ENCODE measurements at places on chromosomes 3 and 15. TPM values are rescaled to one million over a fixed set of nuclear protein-coding genes. Genes with fewer than 3 reads are reported as not detected.

DNA sequence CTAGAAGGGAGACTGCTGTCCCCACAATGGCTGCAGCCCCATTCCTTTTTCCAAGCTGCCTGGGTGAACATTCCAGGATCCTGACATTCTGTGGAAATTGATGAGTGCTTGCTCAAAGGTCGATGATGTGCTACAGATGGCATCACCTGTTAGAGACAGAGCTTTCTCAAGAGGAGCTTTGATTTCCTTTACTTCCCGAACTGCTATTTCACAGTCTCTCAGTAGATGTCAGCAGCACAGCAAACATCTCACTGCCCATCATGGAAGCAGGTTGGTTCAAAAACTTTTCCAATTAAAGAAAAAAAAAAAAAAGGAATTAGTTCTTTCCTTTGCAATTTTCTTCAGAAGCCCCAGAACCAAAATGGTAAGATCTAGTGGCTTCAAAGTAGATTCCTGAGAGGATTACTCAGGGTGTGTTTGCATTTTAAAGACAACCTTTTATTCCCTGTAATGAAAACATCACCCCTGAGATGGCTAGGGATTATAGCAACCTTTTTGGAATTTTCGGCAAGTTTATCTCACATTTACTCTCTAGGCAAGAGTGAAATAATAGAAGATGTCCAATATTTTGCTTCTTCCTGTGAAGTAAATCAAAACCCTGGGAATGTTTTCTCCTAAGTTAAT is 44.8 kb downstream of the POLR2M start:
- no peak for ATAC-seq

DNA sequence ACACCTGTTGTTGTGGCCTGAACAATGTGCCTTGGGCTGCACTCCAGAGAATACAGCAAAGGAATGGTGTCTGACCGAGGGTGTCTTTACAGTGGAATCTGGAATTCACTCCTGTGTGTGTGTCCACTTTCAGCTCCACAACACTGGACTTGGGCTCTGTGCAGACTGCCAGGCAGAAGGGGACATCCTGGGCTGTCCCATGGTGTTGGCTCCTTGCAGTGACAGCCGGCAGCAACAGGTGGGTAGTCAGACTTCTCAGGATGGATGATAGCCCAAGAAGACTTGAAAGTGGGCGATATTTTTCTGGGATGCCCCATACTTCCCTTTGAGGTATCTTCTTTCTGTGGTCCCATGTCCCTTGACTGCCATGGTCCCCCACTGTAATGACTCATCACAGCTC is 45.0 kb downstream of the DPH3 start:
- ATAC-seq: no peak

- ATAC-seq: peak; percentile 84
Measured at GRCh38 chr15:89665449-89666181, 10.3 kb upstream of the KIF7 start.

DNA sequence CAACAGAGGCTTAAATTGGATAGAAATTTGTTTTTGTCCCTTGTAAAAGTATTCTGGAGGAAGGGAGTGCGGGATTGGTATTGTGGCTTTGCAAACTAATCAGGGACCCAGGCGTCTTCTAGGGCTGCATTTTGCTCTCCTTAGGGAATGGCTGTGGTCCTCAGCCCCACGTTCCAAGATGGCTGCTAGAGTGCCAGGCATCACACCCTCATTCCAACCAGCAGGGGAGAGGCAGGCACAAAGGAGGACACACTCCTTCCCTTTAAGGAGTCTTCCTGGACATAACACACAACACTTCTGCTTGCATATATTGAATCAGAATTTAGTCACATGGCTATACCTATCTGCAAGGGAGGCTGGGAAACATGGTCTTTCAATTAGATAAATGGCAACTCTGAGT is 174.5 kb upstream of the LYSMD4 start:
- ATAC-seq: no peak

The HYAL1 gene
- total RNA-seq: 5.3 TPM

DNA sequence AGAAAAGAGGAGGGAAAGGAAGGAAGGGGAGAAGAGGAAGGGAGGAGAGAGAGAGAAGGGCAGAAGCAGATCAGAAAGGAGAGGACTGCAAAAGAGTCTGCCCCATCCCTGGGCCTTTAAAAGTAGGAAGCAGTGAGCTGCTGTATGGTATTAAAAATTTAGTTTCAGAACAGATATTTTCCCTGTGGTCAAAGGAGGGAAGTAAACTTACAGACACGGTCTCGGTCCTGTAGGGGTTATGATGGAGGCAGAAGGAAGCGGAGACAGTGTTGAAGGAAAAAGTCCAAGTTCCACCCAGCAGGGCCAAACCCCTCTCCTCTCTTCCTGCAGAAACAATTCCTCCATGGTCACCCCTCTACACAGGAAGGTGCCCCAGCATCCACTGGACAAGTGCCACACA is 122.0 kb upstream of the PROK2 start:
- ATAC-seq: no peak

The SCG5 gene
- 4.8 TPM for total RNA-seq

- no peak for ATAC-seq
Measured at GRCh38 chr15:99496302-99496629, 69.5 kb upstream of the MEF2A start.

- peak; percentile 75 for ATAC-seq
Measured at GRCh38 chr3:29324180-29324651, 43.3 kb downstream of the RBMS3 start.

The LNP1 gene
- 3.5 TPM for total RNA-seq

The TF gene
- 12.5 TPM for total RNA-seq

DNA sequence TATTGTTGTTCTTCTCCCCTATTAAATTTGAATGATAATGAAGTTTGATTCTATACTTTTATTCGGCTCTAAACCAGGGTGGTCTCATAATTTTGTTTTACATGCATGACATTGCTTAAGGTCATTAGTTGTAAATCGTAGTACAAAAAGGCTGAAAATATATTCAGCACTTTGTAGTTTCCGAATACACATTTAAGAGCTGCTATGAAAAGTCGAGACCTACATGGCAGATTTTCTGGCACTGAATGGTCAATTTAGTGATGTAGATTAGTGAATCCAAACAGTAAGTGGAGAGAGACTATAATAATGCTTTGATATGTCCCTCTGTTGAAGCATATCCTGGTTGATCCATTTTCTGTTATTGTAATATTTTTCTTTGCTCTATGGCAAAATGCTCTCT is 254.0 kb upstream of the SOX2 start:
- ATAC-seq: no peak

DNA sequence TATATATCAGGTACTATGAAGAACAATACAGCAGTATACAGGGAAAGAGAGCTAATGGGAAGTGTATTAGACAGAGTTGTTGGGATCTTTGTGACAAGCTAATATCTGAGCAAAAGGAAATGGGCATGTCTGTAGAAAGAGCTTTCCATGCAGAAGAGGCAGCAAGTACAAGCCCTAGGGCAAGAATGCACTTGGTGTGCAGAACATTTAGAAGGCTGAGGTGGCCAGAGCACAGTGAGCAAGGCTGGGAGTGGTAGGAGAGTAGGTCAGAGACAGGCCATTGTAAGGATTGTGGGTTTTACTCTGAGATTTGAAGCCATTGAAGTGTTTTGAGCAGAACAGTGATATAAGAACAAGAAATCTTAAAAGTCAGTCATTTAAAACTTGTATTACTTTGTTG is 353.9 kb upstream of the TGFBR2 start:
- ATAC-seq: no peak

DNA sequence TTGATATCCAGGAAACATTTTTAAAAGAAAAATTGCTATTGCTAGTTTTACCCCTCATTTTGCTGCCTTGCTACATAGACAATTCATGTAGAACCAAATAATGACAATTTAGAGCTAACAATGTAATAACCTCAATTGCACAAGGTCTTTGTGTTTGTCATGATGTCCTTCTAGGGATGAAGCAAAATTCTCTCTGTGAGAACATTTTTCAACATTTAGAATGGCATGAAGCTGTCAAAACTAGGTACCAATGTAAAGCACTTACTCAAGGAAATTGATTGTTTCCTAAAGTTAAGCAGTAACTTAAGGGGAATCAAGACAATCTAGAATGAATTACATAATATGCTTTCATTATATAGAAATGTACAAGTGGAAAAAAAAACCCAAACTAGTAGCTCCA is 7.9 kb upstream of the FGF7 start:
- ATAC-seq: no peak

The COLQ gene
- total RNA-seq: 2.0 TPM

DNA sequence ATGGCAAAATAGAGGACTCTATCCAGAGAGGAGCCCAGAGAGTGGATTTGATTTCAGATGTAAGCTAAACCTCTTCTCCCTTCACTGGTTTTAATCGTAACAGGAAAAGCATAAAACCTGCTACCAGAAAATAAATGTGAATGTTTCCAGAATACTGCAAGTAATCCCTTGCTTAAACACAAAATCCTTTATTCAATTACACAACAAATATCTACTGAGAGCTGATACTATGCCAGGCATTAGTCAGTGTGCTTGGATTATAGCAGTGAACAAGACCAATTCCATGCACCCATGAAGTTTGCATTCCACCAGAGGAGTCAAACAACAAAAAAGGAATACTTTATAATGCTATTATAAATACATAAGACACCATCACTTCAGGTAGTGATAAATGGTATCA is 15.1 kb downstream of the AVEN start:
- no peak for ATAC-seq

The RNF111 gene
- total RNA-seq: 19.0 TPM

DNA sequence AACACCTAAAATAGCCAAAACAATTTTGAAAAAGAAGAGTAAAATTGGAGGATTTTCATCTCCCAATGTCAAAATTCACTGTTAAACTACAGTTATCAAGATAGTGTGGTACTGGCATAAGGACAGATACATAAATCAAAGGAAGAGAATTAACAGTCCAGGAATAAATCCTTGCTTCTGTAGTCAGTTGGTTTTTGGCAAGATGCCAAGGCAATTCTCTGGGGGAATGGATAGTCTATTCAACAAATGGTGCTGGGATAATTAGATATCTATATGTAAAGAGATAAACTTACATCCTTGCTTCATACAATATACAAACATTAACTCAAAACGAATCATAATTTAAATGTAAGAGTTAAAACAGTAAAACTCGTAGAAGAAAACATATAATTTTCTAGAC is 57.9 kb upstream of the SELENOK start:
- no peak for ATAC-seq

DNA sequence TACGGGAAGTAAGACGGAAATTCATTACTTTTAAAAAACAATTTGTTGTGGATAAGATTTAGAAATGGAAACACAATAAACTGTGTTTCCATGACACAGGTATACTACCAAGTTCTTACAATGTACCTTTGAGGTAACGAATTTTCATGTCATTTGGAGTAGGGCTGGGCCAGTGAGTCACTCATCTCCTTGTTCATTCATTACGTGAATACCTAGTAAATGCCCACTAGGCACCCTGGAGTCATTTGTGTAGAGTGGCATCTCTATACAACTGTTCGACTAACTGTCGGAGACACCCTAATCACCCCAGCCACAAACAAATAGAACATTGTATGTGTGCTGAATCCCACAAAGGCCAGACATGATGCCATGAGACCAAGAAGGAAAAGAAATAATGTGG is 94.8 kb downstream of the IGF1R start:
- ATAC-seq: no peak

- no peak for ATAC-seq
Measured at GRCh38 chr15:92438471-92438870, 44.8 kb downstream of the ST8SIA2 start.

DNA sequence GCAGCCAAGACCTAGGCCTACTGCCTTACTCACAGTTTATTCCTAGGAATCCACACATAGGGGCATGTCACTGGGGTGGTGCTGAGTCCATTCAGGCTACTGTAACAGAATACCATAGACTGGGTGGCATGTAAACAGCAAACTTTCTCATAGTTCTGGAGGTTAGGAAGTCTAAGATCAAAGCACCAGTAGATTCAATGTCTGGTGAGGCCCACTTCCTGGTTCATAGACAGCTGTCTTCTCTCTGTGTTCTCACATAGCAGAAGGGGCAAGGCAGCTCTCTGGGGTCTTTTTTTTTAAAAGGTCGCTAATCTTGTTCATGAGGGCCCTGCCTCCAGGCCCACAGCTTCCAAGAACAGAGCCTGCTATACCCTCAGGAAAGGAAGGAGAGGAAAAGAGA is 113.9 kb upstream of the MANF start:
- ATAC-seq: no peak

GRCh38 chr3:191238321-191238817 is 39.3 kb downstream of the OSTN start:
- ATAC-seq: no peak

GRCh38 chr3:126053949-126054569 is 29.9 kb downstream of the SLC41A3 start:
- ATAC-seq: no peak

DNA sequence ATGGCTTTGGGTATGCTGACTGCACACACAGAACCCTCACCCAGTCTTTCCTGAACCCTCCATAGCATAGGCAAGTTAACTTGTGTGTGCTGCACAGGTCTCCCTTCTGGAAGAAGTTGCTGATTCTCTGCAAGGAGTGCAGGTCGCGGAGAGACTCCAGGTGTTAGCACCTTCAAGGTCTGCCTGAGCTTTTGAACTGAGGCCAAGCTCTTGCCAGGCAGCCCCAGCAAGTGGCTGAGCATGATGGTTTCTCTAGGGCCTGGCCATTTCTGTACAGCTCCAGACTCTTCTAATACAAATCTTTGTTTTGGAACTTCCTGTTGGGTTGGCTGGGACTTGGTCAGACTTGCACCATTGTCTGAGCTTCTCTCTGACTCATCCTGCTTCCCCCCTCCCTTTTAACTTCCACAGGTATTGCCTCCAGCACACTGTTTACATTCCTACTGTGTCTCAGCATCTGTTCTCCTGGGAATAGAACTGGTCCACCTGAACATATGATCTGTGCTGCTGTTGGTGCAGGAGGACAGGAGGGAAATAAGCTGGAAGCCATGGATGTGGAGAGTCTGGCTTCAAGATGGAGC is 53.3 kb downstream of the KY start:
- no peak for ATAC-seq

The SNTN gene
- not detected for total RNA-seq

The TMEM207 gene
- not detected for total RNA-seq

GRCh38 chr15:33047077-33047476 is 147.4 kb downstream of the FMN1 start:
- no peak for ATAC-seq

GRCh38 chr15:60255390-60255789 is 142.4 kb downstream of the ANXA2 start:
- no peak for ATAC-seq

- no peak for ATAC-seq
Measured at GRCh38 chr3:127038923-127039581, 56.1 kb downstream of the PLXNA1 start.

DNA sequence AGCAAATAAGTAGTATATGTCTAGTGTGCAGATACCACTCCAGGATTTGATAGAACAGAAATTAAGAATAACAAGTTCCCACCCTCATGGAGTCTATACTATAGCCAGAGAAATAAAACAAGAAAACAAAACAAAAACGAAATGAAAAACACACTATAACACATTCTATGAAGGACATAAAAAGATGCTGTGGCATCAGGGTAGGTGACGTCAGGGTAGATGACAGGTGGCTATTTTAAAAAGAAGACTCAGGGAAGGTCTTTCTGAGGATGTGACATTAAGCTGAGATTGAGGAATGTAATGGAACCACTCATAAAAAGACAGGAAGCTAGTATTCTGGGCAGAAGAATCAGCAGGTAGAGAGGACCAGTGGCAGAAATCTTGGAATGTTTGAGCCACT is 469.6 kb downstream of the RAP2B start:
- ATAC-seq: no peak

The CCR3 gene
- total RNA-seq: not detected

Measured in gastroesophageal sphincter (tissue), 4 donors.